ENCODE measurements at places on chromosomes 3 and 15.

DNA sequence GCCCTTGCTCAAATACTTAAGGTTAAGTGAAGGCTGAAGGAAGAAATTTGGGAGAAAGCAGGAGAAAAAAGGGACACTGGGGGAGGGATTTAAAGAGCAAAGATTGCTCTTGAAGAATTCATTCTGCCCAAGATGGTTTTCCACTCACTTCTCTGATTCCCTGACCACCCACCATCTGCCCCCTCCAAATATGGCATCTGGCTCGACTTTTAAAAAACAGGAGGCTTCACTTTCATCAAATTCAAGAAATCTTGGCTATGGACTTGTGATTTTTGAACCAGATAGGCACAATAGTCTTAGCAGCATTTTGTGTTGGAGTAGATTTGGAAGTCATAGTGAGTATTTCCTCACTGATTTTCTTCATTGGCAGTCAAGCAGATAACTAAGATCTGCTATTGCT lies 574.4 kb upstream of the SUCLG2 start:
- no peak for DNase-seq

DNA sequence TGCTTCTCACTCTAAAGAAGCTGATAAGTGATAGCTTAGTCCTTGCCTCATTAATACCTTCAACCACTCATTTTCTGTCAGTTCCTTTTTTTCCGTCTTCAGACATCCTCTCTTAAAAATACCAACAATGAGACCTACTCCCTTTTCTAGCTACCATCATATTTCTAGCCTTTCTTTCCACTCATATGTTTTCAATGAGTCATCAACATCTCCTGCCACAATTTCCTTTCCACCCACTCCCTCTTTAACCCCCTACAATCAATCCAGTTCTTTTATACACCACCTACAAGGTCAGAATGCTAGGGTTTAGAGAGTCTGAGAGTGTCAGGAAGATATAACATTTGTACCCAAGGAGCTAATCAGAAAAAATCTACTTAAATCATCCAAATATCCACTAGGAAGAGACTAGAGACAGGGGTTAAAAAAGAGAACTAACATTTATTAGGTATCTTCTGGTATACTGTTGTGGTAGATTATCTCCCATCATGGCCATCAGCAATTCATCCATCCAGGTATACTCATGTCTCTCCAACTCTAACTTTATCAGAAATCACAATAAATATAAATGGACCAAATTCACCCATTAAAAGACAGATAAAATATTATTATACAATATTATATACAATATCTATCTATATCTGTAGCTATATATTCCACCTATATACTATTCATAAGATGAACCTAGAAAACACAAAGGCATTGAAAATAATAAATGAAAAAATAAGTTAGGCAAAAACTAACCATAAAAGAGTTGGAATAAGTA lies 42.5 kb downstream of the MYLK start:
- no peak for DNase-seq

GRCh38 chr3:127736801-127737539 lies 64.2 kb downstream of the ABTB1 start:
- no peak for DNase-seq

DNA sequence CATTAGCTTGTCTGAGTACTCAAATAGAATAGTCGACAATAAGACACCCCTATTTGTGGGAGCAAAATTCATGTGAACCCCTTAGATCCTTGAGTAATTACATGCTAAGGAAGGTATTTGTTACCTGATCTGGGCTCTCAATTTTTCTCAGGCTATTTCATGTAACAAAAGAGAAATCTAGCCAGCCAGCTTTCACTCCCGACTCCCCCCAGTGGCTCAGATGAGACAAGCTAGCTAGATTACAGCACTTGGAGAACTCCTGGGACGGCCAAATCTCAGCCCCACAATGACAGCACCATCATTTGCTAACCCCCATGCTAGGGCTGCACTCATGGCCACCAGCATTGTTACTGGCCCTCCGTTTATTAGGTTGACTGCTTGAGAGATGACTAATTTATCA lies 41.3 kb downstream of the GLDN start:
- DNase-seq: peak; percentile 91

- no peak for DNase-seq
Measured at GRCh38 chr15:85444122-85444745, 63.8 kb downstream of the AKAP13 start.

GRCh38 chr3:191244242-191244867 lies 45.3 kb downstream of the OSTN start:
- no peak for DNase-seq

Data from posterior cingulate gyrus (tissue), 11 donors.